RWPE1 (cell line): ENCODE measurements at places on chromosomes 6 and 20.

- DNase-seq, result no peak
These were observed 182.6 kb downstream of the NFATC2 start for GRCh38 chr20:51359947-51360346.

GRCh38 chr6:667253-667927 is 10.5 kb upstream of the HUS1B start:
- DNase-seq, result no peak

DNA sequence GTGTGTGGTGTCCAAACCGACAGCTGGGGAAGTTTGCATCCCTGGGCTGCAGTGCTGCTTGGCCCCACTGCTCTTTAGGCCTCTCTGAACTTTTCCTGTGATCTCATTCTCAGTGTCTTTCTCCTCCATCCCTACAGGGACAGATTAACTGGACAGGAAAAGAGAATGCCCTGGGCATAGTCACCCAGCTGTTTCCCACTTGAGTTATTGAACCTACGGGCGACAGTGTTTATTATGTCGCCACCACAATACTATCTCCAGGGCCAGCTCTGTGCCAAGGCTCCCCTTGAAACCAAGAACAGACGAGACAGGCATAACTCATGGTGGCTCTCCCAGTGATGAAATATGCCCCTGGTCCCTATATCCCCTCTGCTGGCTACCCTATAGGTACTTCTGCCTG is 147.8 kb upstream of the EPHA7 start:
- no peak for DNase-seq

DNA sequence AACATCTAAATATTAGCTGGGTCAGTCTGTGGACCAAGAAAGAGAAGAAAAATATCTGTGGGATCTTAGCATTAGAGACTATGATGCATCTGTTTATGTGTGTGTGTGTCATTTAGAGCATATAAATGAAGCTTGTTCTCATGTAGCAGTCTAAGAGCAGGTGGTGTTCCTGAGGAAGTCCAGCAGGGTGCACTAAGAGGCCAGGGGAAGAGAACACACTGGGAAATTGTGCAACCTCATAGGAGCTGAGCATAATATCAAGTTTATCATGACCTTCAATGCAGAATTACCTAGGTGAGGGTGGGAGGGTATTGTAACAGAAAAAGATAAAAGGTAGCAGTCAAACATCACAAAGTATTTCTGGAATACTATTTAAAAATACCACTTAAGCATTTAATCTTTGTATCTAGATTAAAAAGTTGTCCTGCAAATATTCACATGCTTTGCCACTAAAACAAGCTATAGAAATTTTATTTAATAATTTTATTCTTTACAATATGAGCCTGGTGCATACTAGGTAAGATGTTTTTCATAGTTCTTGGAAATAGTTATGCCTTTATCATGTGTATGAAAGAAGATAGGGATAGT is 80.5 kb downstream of the SMPDL3A start:
- DNase-seq, result peak; percentile 54

DNA sequence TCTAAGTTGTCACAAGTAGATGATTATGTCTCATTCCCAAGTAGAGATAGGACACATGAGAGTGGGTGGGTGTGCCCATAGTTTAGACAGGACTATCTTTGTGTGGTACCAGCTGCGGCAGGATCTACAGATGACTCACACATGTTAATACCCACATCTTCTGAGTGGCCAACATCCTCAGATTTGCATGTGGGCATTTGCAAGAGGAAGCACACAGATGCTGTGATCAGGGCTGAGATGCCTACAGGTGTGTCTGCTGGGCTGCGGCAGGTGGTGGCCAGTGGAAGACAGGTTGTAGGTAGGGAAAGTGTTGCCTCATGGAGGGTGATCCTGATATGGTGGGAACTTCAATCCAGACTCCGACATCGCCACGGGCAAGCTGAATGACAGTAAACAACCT is 50.8 kb downstream of the UTRN start:
- no peak for DNase-seq

GRCh38 chr6:131980791-131981623 is 29.8 kb upstream of the CCN2 start:
- no peak for DNase-seq

DNA sequence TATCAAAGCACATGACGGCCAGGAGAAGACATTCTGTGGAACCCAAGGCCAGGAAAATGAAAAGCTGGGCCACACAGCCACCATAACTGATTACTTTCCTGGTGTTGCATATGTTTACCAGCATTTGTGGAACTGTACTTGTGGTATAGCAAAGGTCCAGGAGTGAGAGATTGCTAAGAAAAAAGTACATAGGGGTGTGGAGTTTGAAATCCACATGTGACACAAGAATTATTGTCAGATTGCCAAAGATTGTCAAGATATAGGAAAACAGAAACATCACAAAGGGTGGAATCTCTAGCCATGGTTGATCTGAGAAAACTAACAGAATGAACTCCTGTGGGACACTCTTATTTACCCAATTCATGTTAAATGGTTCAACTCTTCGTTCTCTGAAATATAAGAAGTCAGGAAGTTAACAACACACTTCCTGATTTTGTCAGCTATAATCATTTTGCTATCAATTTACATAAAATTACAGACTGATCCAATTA is at the start of gene OR2B2:
OR2B2 (minus strand) TSS at position 441 of the 491 bp plus-strand sequence; CDS start at position 364, 77 bp downstream.
- no peak for DNase-seq

DNA sequence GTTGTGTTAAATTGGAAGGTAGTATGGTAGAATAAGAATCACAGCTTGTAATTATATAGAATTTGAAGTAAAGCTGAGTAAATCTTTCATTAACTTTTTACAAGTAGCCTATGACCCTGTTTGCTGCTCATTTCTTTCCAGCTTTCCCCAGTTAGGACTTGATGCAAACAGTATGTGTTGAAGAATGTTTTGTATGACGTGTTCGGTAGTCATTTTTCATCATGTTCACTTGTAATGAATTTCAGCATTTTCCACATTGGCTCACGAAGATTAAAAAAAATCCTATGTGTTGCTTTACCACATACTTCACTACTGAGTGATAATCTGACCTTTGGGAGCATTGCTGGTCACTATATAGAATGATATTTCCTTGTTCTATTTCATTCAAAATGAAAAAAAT is 162.4 kb downstream of the CDKAL1 start:
- no peak for DNase-seq

DNA sequence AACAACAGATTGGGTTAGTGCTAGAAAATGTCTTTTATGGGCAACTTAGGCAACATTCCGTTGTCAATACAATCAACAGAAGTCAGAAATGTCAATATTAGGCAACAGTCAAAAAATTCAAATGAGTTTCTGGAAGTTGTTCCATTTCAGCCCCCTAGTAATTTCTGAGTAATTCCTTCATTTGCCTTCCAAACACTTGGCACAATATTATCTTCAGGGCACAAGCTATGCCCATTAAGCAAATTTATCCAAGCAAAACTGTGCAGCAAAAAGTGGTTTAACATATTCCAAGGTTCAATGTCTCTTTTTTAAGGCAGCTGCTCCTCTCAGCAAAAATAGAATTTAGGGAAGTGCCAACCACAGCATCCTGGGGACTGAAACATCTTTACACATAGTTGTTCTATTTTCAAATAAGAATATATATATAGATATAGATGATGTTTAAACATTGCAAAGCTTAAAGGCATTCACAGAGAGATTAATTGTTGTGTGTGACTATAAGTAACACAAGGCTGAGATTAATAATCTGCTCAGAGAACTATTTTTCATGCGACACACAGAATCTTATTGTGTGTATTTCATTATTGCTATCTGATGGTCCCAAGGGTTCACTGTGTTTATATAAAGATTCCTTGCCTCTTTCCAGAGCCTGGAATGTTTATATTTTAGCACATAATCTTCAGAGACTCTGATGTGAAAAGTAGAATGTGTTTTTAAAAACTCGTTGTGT is 75.2 kb upstream of the ADTRP start:
- no peak for DNase-seq

DNA sequence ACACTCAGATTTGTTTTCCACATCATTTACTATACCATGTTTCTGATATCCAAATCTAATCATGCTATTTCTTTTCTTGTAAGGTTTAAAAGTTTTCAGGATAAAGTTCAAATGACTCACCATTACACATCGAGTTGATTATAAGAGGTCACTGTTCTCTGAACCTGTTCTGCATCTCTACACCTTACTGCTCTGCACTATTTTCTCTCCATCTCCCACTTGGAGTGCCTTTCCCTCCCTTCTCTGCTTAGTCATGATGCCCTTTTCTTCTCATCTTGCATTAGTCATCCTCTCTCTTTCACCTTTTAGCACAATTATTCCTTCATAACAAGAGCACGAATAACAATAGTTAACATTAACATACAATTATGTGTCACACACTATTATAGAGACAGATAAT is 37.5 kb upstream of the FUT9 start:
- DNase-seq, result no peak

DNA sequence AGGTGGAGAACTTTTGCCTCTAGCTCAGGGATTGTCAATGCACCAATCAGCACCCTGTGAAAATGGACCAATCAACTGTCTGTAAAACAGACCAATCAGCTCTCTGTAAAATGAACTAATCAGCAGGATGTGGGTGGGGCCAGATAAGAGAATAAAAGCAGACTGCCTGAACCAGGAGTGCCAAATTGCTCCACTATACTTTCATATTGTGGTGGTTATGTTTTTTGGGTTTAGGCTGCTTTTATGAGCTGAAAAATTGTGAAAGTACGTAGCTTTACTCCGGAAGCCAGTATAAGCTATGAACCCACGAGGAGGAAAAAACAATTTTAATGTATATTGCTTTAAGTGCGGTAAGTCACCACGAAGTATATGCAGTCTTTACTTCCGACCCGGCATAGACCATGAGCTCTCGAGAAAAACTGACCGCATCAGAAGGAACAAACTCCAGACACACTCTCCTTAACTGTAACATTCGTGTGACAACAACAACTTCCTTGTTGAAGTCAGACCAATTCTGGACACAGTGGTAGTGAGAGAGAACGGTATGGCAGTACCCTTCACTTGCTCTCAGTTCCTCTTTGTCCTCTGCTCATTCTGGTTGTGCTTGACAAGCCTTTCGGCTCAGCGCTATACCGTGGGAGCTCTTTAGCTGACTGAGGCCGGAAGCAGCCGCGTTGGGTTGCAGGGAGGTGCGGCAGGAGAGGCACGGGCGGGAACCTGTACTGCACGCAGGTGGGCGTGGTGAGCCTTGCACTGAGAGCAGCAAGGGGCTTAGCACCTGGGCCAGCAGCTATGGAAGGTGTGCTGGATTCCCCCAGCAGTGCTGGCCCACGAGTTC is 81.9 kb upstream of the E2F3 start:
- DNase-seq, result no peak

DNA sequence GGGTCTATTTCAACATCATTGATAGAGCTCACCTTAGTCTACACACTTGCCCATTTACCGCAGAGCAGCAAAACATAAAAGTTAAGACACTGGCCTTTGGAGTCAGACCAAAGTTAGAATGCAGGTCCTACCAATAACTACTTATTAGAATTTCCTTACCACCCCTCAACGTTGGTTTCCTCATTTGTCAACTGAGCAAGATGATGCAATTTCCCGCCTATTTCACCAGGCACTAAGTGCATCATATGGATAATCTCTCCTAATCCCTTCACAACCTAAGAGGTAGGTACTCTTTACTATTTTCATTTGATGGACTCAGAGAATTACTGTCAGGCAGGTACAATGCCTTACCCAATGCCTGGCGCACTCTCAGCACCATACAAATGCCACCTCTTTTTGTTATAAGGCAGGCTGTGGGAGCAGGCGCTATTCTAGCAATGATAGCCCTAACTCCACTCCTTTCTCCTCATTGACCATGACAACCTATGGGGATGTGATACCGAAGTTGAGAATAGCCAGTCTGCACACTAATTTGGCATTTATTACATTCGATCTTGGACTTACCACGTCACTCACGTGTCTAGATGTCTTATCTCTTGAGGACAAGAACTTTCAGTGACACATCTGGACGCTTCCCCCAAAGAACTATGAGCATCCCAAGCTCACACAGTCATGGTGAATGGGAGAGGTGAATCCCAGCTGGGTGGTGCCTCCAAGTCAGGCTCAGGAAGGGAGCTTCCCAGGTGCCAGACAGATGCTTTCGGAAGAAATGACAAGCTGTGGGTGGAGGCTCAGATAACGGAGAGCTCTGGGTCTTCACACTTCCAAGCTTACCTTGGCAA is 128.1 kb upstream of the STMND1 start:
- DNase-seq, result no peak

DNA sequence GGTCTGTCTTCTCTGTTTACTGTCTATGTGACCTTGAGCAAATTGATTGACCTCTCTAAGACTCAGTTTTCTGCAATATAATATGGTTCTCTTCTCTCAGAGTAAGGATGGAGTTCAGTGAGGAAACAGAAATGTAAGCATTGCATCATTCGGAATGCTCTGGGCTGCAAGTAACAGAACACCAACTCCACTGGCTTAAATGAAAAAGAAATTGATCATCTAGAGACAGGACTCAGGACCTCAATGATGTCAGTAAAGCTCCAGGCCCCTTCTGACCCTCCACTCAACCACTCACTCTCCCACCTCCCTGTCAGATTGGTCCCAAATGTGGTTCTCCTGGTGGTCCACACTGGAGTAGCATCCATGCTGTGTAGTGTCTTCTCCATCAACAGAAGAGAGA is 31.9 kb downstream of the FAM110A start:
- DNase-seq, result no peak

GRCh38 chr6:148739822-148740128 is 7.1 kb upstream of the UST start:
- no peak for DNase-seq

GRCh38 chr20:48789185-48789668 is 38.6 kb downstream of the PREX1 start:
- no peak for DNase-seq

GRCh38 chr6:142341855-142342330 is 40.1 kb downstream of the ADGRG6 start:
- no peak for DNase-seq

DNA sequence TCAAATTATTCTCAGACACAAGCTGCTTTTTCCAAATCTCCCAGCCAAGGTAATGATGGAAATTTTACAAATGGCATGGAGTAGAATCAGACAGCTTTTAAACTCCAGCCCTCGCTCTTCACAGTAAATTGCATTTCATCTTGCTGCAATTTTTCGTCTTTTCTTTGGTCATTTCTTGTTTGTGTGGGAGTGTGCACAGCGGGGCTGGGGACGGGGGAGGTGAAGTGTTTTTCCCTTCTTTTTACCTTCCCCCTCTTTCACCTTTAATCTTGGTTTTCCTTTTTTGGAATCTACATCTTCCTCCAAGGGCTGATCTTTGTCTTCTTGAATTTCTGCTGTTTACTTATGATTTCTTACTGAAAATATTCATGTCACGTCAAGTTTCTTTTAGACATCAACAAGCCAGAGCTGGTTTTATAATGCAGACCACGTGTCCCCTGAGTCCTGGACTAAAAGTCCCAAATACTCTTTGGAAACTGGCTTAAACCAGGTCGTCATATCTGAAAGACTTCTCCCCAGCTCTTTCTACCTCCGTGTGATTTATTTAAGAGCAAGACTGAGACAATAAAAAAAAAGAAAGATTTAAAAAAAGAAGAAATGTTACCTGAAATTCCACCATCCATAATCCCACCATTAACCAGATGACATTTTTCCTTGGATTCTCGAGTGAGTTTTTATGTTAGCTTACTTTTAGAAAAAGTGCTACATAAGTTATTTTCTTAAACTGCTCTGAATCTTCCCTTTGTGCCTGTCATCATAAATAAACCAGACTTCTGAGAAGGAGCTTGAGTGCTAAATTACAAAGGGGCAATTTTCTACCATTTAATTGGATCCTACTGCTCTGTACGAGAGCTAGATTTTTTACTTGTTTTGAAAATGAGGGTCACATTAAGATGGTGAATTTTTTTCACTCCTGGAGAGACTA is 52.0 kb downstream of the MAP3K5 start:
- DNase-seq, result no peak

- DNase-seq, result no peak
These were observed 22.9 kb downstream of the RUNX2 start for GRCh38 chr6:45351076-45351475.

GRCh38 chr6:3315841-3316240 is 57.1 kb downstream of the PSMG4 start:
- DNase-seq, result no peak
